ENCODE measurements at places on chromosomes 6 and 20. TPM values are rescaled to one million over a fixed set of nuclear protein-coding genes. Genes with fewer than 3 reads are reported as not detected.
A peak's percentile ranks its signal among the peaks of the same experiment; 100 is the strongest.

The CDH4 gene
- total RNA-seq, result not detected

The CCM2L gene
- 0.16 TPM for total RNA-seq

The WFDC5 gene
- not detected for total RNA-seq

The ME1 gene
- 121 TPM for total RNA-seq

DNA sequence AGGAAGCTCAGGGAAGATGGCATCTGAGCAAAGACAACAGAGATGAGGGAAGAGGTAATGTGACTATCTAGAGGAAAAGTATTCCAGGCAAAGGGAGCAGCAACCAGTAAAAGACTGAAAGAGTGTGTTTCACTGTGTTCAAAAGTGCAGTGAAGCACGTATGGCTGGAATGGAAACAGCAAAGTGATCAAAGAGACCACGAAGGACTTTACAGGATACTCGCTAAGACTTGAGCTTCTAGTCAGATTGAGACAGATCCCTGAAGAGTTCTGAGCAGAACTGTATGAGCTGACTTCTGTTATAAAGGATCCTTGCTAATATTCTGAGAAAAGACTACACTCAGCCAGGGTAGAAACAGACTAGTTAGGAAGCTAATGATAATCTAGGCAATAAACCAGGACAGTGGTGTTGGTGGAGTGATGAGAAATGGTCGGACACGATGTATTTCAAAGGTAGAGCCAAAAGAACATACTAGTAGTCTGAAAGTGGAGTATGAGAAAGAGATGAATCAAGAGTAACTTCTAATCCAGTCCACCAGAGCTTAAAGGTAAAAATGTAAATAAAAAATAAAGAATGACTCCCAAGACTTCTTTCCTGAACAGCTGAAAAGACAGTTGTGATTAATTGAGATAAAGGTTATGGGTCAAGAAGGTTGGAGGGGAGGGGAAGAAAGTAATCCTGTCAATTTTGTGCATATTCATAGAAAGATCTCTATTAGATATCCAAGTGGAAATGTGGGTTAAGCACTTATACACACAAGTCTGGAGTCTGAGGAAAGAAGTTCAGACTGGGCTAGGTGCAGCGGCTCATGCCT, 14.2 kb downstream of the SEC63 start:
- no peaks in the 10 kb centered on the region for H3K36me3 ChIP-seq
- DNase-seq, result no peak
- no peaks in the 10 kb centered on the region for H3K4me1 ChIP-seq
- H3K27me3 ChIP-seq, result no peaks in the 10 kb centered on the region
- peak overlapping the region; percentile 66 for H3K27ac ChIP-seq

- H3K27me3 ChIP-seq, result no peaks in the 10 kb centered on the region
- no peak overlapping the region for H3K4me3 ChIP-seq
- peaks cover 13% of the 10 kb centered on the region for H3K36me3 ChIP-seq
- no peaks in the 10 kb centered on the region for H3K4me1 ChIP-seq
- no peak overlapping the region for H3K27ac ChIP-seq
Measured at GRCh38 chr20:63714858-63715257, 7.0 kb downstream of the ZGPAT start.

DNA sequence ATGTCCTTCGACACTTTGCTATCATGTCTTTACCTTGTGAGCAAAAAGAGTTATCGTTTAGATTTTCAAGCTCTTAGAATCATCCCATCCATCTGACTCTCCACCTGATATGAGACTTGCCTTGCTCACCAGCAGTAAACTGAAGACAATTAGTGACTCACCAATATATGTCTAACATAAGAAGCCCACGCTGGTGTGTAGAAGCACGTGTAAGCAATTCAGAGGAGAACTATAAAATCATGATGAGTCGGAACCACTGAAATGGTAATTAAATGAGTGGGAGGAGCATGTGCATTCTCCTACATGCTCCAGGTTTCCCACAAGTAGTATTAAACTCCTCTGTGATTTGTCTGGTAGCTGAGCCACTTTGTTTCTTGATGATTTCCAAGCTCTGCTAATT, 181.6 kb upstream of the RNF217 start:
- H3K27ac ChIP-seq, result no peak overlapping the region
- no peaks in the 10 kb centered on the region for H3K4me1 ChIP-seq
- no peak overlapping the region for H3K4me3 ChIP-seq
- DNase-seq, result no peak
- no peaks in the 10 kb centered on the region for H3K27me3 ChIP-seq

- H3K27me3 ChIP-seq, result no peaks in the 10 kb centered on the region
- DNase-seq, result no peak
- no peaks in the 10 kb centered on the region for H3K36me3 ChIP-seq
- H3K4me1 ChIP-seq, result no peaks in the 10 kb centered on the region
- no peak overlapping the region for H3K4me3 ChIP-seq
Measured at GRCh38 chr6:133099573-133099972, 141.6 kb upstream of the EYA4 start.
